ENCODE measurements at places on chromosomes 2 and 18.

- DNase-seq, result no peak
These were observed 14.0 kb upstream of the DUSP2 start for GRCh38 chr2:96159084-96159830.

- peak; percentile 51 for DNase-seq
These were observed 47.7 kb upstream of the NR4A2 start for GRCh38 chr2:156380117-156380645.

DNA sequence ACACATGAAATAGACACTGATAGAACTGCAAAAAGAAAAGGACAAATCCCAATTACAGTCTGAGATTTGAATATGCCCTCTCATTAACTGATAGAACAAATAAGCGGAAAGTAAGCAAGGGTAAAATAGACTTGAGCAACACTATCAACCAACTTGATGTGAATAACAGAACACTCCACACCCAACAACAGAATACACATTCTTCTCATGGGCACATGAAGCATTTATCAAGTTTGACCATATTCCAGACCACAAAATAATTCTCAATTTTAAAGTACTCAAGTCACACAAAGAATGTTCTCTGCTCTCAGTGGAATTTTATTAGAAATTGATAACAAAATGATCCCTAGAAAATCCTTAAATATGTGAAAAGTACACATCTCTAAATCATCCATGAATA, 19.0 kb downstream of the ETAA1 start:
- peak; percentile 31 for DNase-seq

DNA sequence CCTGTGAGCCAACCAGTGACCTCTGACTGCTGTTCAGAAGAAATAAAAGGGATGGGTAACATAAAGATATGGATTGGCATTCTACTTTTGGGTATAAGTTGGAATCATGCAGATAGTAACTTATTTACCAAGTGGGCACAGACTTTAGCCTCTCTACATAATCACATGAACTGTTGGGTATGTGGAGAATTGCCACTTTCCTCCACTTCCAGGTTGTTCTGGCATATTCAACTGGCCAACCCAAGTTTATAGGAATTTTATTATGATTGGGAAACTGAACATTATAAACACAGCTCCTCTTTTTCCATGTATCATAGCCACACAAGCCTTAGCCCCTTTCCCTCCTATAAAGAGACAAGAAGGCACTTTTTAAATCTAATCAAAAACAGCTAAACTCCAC, 179.3 kb downstream of the RNF152 start:
- DNase-seq, result no peak

GRCh38 chr2:13578547-13578946, 861.8 kb downstream of the TRIB2 start:
- no peak for DNase-seq

DNA sequence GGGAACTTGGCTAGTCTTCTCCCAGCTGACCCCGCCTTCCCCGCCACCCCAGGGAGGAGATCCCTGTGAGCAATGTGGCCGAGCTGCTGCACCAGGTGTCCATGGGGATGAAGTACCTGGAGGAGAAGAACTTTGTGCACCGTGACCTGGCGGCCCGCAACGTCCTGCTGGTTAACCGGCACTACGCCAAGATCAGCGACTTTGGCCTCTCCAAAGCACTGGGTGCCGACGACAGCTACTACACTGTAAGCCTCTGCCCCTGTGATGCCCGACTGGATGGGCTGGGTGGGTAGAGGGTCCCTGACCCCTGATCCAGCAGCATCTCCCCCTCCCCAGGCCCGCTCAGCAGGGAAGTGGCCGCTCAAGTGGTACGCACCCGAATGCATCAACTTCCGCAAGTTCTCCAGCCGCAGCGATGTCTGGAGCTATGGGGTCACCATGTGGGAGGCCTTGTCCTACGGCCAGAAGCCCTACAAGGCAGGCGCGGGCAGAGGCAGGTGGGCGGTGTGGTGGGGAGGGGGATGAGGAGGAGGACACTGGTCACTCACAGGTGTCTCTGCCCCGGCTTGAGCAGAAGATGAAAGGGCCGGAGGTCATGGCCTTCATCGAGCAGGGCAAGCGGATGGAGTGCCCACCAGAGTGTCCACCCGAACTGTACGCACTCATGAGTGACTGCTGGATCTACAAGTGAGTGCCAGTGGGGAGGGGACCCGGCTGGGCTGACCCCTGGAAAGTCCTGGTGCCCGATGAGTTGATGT, 24.2 kb downstream of the ZAP70 start:
- DNase-seq, result no peak

- no peak for DNase-seq
These were observed 84.6 kb downstream of the TMEM237 start for GRCh38 chr2:201558665-201559064.

- DNase-seq, result peak; percentile 52
These were observed at the start of gene CDCA7 for GRCh38 chr2:173354582-173355131. TSS of gene CDCA7 (plus strand) at chr2:173354872. CDS start at chr2:173354964, 92 bp downstream.

Data from NCI-H226 (cell line).